ENCODE measurements at places on chromosomes 5 and 9. TPM values are rescaled to one million over a fixed set of nuclear protein-coding genes. Genes with fewer than 3 reads are reported as not detected.

DNA sequence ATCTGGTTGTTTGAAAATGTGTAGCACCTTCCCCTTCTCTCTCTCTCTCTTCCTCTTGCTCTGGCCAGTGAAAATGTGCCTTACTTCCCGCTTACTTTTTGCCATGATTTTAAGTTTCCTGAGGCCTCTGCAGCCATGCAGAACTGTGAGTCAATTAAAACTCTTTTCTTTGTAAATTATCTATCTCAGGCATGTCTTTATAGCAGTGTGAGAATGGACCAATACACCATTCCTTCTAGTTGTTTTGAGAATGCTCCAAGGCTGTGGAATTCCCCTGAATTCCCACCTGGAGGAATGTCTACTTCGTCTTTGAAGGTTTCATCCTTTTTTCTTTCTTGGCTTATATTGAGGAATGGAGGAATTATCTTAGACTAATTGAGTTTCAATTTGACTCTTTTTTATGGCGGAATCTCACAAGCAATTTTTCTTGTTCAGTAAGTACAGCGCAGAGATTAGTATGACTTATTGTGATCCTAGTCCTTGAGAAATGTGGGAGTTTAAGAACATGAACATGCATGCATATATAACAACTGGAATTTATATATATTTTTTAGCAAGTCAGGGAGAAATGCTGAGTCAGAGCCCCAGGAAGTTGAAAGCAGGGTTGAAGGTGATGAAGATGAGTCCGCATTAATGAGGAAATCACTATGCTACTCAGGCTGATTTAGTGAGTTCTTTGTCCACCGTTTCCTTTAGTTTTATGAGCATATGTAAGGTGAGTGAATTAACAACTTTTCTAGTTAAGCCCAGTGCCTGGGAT lies 488.1 kb upstream of the ADAMTS16 start:
- no peaks in the 10 kb centered on the region for H3K27me3 ChIP-seq
- H3K27ac ChIP-seq = no peak overlapping the region
- no peak overlapping the region for H3K4me3 ChIP-seq
- DNase-seq = no peak
- no peaks in the 10 kb centered on the region for H3K4me1 ChIP-seq
- H3K36me3 ChIP-seq = no peaks in the 10 kb centered on the region

DNA sequence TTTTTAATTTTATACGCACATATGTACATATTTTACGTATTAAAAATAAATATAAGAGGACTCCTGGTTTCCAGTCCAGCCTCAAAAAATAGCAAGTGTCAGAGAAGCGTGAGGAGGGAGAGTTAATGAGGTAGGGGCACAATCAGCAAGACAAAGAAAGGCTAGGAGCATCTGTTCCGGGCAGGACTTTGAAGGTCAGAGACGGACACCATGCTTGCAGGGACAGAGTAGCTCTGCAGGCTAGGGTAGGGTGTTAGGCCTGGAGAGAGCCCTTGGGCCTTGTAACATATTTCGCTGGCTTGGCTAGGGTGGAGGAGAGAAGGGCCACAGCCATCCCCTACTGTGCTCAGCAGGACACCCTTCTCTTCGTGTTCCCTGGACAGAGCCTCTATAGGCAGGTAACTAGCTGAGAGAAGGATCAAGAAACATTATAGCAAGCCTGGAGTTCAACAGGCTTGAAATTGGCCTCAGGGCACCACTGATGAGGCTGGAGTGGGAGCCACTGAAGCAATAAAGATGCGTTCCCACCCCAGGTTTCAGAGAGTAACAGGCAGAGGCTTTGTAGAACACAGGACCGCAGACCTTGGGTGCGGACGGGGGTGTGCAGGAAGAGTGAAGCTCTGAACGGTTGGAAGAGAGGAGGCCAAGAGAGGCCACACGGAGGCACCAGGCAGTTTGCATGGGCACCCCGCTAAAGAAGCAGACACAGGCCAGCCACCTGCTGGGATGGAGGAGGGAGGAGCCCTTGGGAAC lies 9.7 kb upstream of the IPPK start:
- no peaks in the 10 kb centered on the region for H3K4me1 ChIP-seq
- H3K27ac ChIP-seq = no peak overlapping the region
- H3K27me3 ChIP-seq = no peaks in the 10 kb centered on the region
- DNase-seq = no peak
- no peaks in the 10 kb centered on the region for H3K36me3 ChIP-seq
- no peak overlapping the region for H3K4me3 ChIP-seq

DNA sequence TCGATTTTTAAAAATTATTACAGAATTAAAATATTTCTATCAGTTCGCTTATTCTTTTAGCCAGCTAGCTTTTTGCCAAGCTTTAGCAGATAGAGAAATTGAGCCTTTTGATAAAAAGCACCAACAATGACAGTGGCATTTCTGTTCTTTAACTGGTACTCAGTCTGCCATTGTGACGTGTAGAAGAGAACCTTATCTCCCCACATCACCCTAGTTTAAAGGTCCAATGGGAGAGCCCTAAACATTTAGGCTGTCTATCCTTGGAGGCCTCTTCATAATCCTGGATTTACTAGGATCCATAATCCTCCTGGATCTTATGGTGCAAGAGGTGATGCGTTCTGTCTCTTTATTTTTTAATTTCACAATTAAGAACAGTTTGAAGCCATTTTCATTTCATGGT lies 3.0 kb downstream of the BASP1 start:
- no peaks in the 10 kb centered on the region for H3K27me3 ChIP-seq
- no peak overlapping the region for H3K4me3 ChIP-seq
- H3K27ac ChIP-seq = no peak overlapping the region
- DNase-seq = no peak
- H3K36me3 ChIP-seq = no peaks in the 10 kb centered on the region
- no peaks in the 10 kb centered on the region for H3K4me1 ChIP-seq

- no peak overlapping the region for H3K4me3 ChIP-seq
- no peak for DNase-seq
- H3K27me3 ChIP-seq = no peaks in the 10 kb centered on the region
- no peak overlapping the region for H3K27ac ChIP-seq
- H3K4me1 ChIP-seq = no peaks in the 10 kb centered on the region
Measured at GRCh38 chr5:181027452-181028031, 12.5 kb upstream of the BTNL9 start.

DNA sequence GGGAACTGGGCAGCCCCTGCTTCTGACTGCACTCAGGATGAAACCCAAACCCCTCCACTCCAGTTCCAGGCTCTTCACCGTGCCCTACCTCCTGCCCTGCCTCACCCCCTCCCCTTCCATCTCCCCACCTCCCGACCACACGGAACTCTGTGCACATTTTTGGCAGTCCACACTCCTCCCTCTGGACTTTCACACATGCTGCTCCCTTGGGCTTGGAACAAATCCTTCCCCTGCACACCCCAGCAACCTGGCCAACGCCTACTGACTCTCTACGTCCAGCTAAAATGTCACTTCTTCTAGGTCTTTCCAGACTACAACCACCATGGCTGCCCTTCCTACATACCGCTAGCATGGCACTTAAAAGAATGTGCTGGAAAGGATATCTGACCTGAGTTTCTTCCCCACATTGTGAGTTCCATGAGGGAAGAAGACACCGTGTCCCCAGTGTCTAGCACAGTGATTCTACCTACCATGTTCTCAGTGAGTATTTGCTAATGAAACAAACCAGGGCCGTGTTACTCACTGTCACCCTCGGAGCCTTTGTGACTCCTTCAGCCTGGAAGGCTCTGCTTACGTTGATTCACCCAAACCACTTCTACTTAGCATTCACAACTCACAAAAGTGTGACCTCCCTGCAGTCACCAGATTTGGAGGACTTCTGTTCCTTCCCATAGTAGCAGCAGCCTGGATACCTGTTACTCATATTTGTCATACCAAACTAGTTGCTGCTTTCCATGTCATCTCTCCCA lies 18.7 kb downstream of the RETREG1 start:
- no peaks in the 10 kb centered on the region for H3K27me3 ChIP-seq
- DNase-seq = no peak
- no peaks in the 10 kb centered on the region for H3K4me1 ChIP-seq

DNA sequence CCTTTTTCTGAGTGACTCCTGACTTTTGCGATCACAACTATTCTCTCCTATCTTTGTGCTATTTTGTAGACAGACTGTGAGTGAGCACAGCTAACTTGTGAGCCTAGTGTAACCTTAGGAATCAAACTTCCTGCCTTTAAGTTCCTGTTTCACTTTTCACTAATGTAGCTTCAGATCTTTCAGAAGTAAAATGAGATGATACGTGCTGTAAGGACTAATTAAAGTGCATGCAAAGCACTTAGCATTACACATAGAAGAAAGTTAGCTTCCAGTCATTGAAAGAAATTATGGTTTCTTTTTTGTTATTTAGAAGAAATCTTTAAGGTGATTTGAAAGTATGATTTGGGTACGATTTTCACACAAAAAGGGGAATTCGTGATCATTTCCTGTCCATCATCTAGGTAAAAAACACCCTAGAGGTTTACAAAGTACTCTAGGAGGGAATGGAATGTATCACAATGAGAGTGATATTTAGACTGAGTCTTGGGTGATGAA lies 122.7 kb downstream of the ST8SIA4 start:
- H3K4me1 ChIP-seq = no peaks in the 10 kb centered on the region
- no peak for DNase-seq
- H3K27me3 ChIP-seq = no peaks in the 10 kb centered on the region

GRCh38 chr5:173663352-173664153 lies 47.1 kb upstream of the BOD1 start:
- no peak for DNase-seq
- no peaks in the 10 kb centered on the region for H3K4me1 ChIP-seq
- no peak overlapping the region for H3K4me3 ChIP-seq
- no peaks in the 10 kb centered on the region for H3K36me3 ChIP-seq
- no peaks in the 10 kb centered on the region for H3K27me3 ChIP-seq

- no peaks in the 10 kb centered on the region for H3K36me3 ChIP-seq
- H3K4me3 ChIP-seq = no peak overlapping the region
- DNase-seq = no peak
- no peak overlapping the region for H3K27ac ChIP-seq
- no peaks in the 10 kb centered on the region for H3K27me3 ChIP-seq
Measured at GRCh38 chr5:160504906-160505305, 83.3 kb downstream of the PTTG1 start.

Gene CDH6
- 0.52 TPM for total RNA-seq

Gene PHF24
- 0.64 TPM for total RNA-seq

Gene TAS2R1
- total RNA-seq = not detected
